ENCODE measurements at places on chromosomes 7 and 10.
A peak's percentile ranks its signal among the peaks of the same experiment; 100 is the strongest.

DNA sequence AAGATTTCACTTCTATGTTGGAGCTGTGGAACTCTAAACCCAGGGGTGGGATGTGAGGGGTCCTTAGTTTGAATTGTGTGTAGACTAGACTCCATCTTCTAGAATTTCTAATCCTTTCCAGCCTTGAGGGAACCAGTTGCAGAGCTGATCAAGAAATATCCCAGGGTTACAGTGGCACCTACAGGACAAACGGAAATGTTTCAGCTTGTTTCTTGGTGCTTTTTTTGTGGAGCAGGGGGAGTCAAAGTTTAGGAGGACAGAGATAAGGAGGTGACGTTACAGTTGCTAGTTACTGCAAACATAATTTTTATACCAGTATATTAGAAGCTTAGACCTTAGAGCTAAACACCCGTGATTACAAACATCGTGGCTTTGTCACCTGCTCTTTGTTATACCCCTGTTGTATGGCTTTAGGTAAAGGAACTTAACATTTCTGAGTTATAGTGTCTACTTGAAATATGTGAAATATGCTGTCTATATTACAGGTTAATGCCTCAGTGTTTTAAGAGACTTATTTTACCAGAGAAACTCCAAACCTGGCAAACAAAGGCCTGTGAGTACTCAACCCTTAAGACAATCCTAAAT is 84.5 kb upstream of the DYNC1I1 start:
- DNase-seq: no peak

GRCh38 chr10:43124094-43124521 is 14.1 kb upstream of the CSGALNACT2 start:
- DNase-seq: no peak

DNA sequence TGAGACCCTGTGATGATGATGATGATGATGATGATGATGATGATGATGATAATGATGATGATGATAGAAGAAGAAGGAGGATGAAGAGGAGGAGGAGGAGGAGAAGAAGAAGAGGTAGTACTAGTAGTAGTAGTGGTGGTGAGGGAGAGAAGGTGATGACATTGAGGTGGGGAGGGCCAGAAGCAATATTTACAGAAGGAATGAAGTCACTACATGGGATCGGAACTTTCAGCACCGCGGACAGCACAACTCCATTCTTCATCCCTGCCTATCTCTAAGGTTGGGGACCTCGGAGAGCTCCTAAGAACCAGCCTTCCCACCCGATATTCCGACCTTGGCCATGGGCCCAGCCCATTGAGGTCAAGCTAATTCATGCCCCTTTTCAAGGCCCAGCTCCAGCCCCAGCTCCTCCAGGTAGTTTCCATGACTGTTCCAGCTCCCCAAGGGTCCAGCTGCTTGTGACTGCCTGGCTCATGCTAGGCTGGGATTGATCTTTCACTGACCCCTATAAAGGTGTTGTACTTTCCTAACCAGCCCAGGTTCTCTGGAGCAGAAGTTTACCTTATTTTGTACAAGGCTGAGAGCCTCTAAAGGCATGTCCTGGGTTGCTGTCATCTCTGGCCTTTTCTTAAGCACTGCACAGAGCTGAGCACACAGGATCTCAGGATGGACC is 10.3 kb downstream of the CRHR2 start:
- no peak for DNase-seq

GRCh38 chr10:88598055-88598454 is 11.5 kb downstream of the LIPJ start:
- no peak for DNase-seq

DNA sequence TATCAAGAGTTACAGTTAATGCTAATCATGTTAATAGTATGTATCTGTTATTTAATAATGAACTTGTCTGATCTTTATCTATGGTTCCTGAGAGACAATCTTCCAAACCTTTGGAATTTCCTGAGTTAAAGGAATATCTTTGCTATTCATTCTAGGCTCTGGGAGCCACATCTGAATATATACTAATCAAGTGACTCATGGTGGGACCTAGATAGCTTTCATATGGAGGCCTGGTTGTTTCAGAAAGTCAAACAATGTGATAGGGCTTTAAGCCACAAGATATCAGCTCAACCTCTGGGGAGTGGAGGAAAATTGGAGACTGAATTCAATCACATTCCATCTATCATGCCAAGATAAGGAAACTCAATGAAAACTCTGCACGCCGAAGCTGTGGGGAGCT is 746.4 kb downstream of the TNS3 start:
- DNase-seq: no peak

GRCh38 chr10:110379831-110380230 is 75.1 kb upstream of the SMNDC1 start:
- DNase-seq: no peak

GRCh38 chr7:40715053-40715430 is 580.2 kb downstream of the SUGCT start:
- no peak for DNase-seq

DNA sequence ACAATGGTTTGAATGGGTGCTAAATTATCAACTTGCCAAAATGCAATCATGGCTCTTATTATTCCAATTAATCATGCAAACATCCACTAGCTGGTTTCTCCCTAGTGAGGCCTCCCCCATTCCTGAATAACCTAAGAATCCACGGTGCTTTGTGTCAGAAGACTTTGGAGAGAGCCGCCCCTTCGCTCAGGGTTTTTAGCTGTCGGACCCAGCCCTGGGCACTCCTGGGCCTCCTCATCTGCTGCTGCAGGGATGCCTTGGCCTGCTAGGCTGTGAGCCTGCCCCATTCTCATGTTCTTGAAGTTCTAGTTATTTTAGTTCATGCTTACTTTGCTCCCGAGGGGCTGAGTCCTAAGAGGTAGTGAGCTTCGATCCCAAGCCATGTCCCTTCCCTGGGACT is 34.1 kb upstream of the SFRP5 start:
- DNase-seq: no peak

GRCh38 chr7:35799846-35800717 is 775 bp upstream of the SEPTIN7 start:
- peak; percentile 91 for DNase-seq

DNA sequence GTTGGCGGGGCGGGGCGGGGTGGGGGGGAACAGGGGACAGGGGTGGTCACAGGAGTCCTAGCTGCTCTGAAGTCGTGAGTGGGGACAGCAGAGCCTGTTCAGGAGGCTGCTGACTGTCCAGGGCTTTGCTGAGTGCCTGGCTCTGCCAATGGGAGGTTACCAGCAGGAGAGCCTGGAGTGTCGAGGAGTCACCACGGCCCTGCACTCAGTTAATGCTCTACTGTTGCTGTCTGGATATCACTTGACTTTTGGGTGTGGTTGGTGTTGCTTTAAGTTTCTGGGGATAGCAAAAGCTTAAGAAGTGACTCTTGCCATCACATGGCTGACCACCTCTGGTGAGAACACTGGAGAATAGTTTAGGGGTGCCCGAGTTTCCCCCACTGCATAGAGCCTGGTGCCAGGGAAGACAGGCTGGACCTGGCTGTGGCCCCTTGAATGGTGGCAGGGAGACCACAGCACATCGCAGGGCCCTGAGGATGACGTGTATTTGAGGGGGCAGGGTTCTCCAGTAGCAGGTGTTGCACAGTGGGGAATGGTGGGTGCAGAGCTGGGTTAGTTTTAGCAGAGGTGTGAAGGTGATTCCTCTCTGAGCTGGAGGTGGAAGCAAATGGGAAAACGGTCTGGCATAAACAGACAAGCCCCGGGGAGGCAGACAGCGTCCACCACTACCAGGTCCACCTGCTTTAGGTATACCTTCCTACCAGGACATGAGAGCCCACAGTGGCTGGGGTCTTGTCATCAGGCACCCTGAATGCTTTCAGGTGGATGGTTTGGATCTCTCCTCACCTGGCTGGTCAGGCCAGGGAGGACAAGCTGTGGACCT is 54.2 kb upstream of the CAMK2B start:
- DNase-seq: no peak

Measured in glutamatergic neuron (in vitro differentiated cells).